ENCODE measurements at places on chromosomes 6 and 20.

DNA sequence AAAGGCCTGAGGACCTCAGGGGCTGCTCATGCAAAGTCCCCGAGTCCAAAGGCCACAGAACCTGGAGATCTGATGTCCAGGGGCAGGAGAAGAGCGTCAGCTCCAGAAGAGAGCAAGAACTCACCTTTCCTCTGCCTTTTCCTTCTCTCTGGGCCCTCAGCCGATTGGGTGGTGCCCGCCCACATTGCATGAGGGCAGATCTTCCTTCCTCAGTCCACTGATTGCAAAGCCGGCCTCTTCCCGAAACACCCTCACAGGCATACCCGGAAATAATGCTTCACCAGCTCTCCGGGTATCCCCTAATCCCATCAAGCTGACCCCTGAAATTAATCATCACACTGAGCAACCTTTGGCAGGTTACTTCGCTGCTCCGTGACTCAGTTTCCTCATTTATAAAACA is 33.4 kb downstream of the SPDEF start:
- DNase-seq: no peak

DNA sequence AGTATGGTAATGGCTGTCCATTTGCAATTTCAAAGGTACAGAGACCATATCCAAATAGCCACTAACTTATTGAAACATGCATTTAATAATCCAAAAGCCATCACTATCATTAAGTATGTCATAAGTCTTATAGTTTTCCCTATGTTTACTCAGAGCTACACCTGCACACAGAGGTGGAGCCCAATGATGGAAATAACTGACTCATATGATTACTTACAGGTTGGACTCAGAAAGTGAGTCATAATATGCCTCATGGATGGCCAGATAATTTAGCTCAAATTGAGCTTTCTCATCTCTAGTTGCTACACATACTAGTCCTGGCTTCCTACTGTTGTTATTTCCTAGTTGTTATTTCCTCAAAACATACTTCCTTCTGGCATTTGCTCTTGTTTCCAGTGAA is 104.4 kb upstream of the KHDRBS2 start:
- DNase-seq: no peak

GRCh38 chr20:19605786-19606485 is 152.1 kb upstream of the RIN2 start:
- no peak for DNase-seq

DNA sequence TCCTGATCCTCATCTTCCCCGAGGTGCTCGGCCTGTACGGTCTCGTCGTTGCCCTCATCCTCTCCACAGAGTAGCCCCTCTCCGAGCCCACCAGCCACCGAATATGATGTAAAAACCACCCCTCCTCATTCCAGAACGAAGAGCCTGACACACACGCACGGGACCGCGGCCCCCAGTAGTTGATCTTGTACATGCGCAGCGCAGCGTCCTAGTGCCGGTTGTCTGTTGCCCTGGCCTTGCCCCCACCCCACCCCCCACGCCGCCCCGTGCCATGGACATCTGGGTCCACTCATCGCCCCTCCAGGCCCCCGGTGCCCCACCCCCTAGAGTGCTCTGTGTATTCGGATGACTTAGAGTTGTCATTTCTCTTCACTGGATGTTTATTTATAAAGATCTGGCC is 5.2 kb upstream of the PRPH2 start:
- no peak for DNase-seq

- no peak for DNase-seq
Observed at GRCh38 chr6:46935687-46936086, 13.9 kb upstream of the ADGRF5 start.

GRCh38 chr20:2364044-2364443 is 16.7 kb upstream of the TGM6 start:
- no peak for DNase-seq

GRCh38 chr20:4076033-4076432 is 60.7 kb upstream of the RNF24 start:
- DNase-seq: no peak

GRCh38 chr20:3820901-3821727 is 767 bp downstream of the AP5S1 start:
- DNase-seq: no peak

DNA sequence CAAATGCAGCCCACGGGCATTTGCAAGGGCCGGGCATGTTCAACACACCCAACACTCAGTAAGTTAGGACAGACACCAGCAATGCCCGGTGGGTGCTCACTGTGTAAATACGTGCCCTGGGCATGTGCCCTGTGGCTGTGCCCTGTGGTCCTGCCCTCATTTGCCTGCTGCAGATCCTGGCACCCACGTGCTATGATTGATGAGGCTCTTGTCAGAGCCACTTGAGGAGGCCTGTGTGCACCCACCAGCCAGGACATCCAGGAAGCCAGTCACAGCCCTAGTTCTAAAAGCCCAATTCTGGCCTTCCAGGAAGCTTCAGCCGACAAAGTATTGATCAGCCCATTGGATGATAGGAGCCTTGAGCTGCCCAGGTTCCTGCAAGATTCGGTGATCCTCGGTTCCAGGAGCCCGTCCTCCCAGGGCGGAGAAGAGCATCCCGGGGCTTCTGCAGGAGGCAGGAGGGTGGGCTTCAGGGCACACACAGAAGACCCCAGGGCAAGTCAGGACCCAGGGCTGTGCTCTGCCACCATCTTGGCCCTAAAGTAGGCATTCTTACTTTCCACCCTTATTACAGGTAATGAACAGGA is 223.9 kb downstream of the PREX1 start:
- no peak for DNase-seq

- no peak for DNase-seq
Observed at GRCh38 chr6:56852260-56853010, 102.5 kb upstream of the BEND6 start.

- no peak for DNase-seq
Observed at GRCh38 chr6:53244399-53244931, 95.8 kb upstream of the GCM1 start.

DNA sequence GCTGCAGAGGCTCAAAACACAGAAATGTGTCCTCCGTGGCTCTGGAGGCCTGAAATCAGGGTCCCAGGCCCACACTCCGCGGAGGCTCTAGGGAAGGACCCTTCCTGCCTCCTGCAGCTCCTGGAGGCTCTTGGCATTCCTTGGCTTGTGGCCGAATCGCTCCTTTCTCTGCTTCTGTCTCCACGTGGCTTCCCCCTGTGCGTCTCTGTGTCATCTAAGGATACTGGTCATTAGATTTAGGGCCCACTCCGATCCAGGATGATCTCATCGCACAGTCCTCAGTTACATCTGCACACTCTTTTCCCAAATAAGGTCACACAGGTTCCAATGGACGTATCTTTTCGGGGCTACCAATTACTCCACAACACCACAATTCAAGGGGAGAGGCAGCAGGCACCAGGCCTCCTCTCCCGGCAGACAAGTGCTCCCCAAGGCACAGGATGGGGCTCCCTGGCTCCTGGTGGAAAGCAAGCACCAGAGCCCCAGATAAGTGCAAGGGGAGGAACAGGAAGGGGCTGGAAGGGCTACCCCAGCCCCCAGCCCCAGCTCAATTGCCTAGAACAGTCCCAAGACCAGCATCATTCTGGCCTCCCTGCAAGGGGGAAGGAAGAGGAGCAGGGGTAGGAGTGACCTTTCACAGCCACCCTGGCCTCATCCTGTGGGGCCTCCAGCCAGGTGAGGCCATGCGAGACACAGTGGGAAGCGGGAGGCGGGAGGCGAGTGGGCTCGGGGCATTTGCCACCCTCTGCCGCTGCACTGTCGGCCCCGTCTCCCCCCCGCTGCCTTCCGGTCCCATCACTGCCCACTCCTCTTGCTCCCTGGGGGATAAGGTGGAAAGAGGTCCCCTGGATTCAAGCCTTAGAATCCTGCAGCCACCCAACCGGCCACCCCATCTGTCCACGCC is 16.3 kb downstream of the NTSR1 start:
- no peak for DNase-seq

GRCh38 chr6:117276778-117277316 is 11.5 kb downstream of the VGLL2 start:
- DNase-seq: no peak

- no peak for DNase-seq
Observed at GRCh38 chr6:18390476-18390875, 3.3 kb downstream of the RNF144B start.

- DNase-seq: no peak
Observed at GRCh38 chr20:38165089-38165965, at the start of gene TGM2. TGM2 (minus strand) TSS chr20:38165270; CDS start chr20:38165198, 72 bp downstream.

GRCh38 chr6:43709654-43710303 is 22.2 kb upstream of the MRPS18A start:
- no peak for DNase-seq

- no peak for DNase-seq
Observed at GRCh38 chr20:63246490-63247288, 7.6 kb downstream of the NKAIN4 start.

Data from cortex of kidney (tissue), 1 donor.